ENCODE measurements at places on chromosomes 2 and 18. TPM values are rescaled to one million over a fixed set of nuclear protein-coding genes. Genes with fewer than 3 reads are reported as not detected.

DNA sequence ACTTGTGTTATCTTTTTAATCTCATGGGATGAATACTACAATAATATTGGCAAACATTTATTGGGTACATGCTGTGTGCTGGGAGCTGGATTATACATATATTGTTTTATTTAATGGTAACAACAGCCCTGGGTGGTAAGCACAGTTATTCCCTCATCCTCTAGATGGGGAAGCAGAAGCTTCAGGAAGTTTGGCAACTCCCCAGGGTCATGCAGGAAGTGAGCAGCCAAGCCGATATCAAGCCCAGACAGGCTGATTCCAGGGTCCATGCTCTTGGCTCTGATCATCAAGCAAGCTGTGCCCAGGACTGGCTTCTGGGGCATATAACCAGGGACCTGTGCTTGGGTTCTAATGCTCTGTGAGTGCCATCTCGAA, 155.8 kb downstream of the ZNF516 start:
- DNase-seq = no peak

DNA sequence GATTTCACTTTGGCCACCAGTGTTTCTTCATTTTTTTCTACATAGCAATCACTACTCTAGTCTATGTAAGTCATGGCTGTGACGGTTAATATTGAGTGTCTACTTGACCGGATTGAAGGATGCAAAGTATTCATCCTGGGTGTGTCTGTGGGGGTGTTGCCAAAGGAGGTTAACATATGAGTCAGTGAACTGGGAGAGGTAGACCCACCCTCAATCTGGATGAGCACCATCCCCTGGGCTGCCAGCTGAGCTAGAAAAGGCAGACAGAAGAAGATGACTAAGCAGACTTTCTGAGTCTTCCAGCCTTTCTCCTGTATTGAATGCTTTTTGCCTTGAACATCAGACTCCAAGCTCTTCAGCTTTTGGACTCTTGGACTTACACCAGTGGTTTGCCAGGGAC, 265.0 kb upstream of the SLC8A1 start:
- peak; percentile 55 for DNase-seq

DNA sequence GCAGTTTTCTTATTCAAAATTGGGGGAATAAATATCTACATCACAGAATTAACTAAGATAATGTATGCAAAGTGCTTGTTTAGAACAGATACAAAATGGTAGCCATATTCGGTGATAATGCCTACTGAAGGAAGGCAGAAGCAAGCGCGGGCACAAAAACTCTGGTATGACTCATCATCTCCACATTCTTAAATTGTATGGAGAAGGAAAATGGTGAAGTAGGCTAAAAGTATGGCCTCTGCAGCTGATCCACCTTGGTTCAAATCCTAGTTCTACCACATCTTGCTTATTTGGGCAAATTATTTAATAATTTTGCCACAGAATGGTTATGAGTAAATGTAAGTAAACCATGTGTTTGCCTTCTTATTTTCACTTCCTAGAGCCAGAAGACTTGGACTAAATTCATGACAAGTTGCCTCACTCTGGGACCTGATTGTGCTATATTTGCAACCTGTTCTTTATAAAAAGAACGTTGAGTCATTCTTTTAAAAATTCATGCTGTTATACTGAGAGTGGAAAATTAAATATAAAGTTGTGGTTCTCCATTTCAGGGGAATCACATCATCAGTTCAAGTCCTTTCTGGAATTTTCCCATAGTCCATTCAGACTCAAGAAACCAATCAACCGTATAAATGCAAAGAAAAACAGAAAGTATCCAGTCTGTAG, 9.0 kb upstream of the CDK15 start:
- DNase-seq = peak; percentile 81

Gene ATP6V1B1
- not detected for total RNA-seq

Gene DNAH6
- 1.1 TPM for total RNA-seq

DNA sequence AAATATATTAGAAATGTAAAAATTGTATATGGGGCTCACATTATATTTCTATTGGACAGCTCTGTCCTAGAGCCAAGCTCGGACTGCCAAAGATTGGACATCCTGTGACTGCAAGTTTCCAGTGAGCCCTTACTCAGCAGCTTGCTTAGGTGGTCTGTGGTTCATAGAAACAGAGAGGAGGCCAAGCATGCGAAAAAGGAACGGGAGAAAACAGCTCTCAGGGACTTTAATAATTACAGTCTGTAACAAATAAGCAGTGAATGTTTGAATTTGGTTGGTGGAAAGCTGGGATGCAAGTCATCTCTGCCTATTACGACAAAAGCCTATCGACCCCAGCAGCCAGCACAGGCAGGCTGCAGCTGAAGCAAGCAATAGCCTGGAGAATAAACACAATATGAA, 35.6 kb downstream of the WIPF1 start:
- DNase-seq = no peak

- DNase-seq = no peak
Observed at GRCh38 chr2:63378589-63378988, 209.7 kb downstream of the WDPCP start.

DNA sequence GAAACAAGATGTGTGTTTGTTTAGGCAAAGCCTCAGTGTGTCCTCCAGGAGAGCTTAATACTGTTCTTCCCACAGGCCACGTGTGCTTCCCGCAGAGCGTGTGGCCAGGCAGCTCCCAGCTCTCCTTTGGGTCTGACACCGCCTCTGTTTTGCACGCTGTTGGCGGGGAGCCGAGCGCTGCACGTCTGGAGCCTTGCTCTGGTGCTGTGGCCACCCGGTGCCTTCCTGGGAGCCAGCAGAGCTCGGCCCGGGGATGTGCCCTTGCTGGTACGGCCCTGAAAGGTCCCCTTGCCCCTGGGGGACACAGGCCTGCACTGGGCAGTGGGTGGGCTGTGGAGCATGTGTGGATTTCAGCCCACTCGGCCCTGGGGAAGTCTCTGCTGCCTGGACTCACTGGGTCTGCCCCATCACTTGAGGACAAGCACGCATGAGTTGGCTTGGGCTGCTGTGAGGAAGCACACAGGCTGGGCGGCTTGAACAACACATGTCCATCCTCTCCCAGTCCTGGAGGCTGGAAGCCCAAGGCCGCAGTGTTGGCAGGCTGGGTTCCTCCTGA, 160.7 kb upstream of the HDAC4 start:
- DNase-seq = no peak

DNA sequence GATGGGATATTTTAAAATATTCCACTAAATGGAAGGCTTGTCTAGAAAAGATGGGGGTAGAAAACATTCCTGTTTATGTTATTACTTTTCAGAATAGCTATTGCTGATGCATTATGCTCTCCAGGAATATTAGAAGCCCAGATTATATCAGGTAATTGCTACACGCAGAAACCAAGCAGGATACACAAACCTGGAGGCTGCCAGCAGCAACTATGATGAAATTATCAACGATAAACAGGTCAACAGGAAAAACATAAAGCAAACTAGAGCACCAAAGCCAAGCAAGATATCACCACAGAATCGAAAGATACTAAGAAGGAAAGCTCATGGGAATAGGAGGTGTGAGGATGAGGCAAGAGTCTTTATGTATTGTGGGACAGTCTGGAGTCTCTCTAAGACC, 113.2 kb upstream of the SPATS2L start:
- DNase-seq = no peak

DNA sequence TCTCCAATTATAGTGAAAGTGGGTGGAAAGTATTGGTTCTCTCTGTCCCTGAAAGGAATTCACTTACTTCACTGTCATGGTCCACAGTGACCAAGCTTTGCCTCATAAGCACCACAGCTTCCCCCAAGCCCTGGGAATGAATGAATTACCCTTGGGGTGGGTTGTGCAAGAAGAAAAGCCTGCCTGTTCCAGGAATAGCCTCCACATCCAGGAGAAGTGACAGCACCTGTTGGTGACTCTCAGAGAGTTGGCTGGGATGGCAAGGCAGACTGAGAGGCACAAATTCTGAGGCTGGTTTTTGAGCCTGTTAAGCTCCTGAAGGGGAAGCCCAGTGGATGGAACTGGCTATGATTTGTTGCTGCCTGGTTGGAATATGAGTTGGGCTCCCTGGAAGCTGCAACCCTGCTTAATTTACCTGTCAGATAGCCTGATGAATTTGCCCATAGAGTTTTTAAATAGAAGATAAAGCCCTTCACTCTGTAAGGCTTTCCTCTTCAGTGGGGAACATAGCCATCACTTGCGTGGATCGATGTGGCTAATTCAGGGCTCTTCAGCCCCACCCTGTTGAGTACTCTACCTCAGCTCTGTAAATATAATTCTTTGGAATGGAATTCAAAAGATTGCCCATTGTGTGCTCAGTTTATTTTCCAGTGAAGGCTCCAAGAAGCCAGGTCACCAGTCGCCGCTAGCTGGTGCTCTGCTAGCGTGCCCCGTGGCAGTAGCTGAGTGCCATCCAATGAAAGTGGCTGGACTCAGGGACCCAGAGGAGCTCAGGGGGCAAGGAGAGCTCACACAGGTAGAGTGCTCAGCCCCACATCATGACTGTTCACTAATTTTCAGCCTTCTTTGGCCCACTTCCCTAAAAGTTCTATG, 479.3 kb downstream of the IRS1 start:
- no peak for DNase-seq

DNA sequence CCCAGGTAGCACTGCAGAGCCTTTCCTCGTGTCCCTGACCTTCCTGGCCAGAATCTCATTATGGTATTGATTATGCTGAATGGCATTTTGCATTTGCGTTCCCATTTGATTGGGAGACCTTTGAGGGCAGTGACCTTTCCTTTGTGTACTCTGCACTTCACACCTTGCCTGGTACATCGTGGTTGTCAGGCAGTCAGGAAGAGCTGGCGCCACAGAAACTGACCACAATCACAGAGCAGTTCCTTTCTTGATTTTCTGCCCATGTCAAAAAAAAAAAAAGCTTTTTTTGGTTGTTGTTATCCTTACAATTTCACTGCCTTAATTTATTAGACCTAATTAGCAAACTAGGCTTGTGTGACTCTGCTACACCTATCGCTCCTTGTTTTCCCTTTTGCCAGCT, 8.9 kb upstream of the KLHL29 start:
- no peak for DNase-seq

DNA sequence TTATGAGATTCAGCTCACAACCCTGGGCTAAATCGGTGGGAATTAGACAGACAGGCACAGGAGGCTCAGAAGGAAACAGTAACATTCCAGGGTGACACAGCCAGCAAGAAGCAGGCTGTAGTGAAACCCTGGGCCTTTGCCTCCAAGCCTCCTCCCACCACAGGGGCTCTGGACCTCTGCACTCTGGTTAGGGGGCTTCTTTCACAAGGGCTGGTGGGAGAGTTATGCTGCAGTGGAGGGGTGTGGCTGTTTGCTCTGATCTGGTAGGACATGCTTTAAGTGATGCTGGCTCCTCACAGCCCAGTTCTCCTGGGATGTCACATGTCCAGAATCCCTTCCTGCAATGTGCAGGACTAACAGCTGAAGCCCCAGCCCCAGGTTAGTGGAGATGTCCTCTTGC, 109.9 kb downstream of the TGFA start:
- DNase-seq = no peak

- DNase-seq = no peak
Observed at GRCh38 chr2:80335411-80335810, 30.9 kb upstream of the LRRTM1 start.

Gene NEU2
- total RNA-seq = not detected

Gene MTA3
- 23.0 TPM for total RNA-seq

Gene CFAP65
- total RNA-seq = not detected

GRCh38 chr18:73987247-73987980, 160.2 kb downstream of the FBXO15 start:
- no peak for DNase-seq

- DNase-seq = no peak
Observed at GRCh38 chr2:16034975-16035746, 94.8 kb downstream of the MYCN start.

DNA sequence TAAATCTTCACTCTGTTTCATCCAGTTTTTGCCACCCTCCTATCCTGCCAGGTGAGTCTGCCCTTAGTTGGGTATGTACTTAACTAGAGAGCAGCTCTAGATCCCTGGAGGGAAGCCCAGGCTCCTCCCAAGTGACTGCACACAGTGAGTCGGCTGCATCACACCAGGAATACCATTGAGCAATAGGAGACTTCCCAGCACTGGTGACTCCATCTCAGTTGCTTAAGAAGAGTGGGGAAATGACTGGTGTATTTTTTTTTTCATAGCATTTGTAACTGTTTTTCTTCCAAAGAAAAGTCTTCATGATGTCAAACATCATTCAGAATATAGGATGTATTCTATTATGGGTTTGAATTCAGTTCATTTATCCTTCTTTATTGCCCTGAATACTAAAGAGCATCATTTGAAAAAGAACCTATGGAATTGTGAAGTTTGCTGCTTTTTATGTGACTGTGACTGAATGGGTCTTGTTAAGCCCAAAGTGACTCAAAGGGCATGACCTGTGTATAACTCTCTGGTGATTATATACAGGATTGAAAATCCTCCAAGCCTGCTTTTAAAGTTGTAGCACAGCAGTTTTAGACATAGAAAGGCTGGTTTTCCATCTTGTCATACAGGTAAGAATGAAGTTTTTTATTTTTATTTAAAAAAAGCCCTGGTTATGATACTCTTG, 84.3 kb downstream of the MAP3K20 start:
- DNase-seq = no peak

Gene OR6B2
- not detected for total RNA-seq

Gene CRYGB
- not detected for total RNA-seq

DNA sequence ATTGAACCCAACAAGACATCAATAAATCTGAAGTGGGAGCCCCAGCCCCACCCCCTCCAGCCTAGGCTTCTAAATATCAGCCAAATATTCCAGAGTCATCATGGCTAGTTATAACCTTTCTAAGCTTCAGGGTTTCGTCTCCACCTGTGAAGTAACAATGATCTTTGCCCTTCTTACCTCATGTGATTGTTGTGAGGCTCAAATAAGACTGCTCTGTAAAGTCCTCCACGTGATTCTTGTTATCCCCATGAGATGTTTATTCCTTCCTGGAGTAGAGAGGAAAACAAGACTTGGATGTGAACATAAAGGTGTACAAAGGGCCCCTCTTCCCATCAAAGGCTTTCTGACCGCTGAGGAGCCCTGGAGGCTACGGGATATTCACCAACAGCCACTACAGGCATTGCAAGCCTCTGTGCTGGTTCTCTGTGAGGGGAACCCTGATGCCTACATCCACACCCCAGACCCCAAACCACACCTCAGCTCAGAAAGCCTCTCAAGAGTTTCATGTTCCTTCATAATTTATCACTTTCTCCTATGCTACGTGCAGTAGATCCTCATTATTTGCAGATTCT, 20.1 kb upstream of the REEP1 start:
- no peak for DNase-seq

Gene MYCN
- 3.7 TPM for total RNA-seq

Gene CXCR1
- not detected for total RNA-seq

DNA sequence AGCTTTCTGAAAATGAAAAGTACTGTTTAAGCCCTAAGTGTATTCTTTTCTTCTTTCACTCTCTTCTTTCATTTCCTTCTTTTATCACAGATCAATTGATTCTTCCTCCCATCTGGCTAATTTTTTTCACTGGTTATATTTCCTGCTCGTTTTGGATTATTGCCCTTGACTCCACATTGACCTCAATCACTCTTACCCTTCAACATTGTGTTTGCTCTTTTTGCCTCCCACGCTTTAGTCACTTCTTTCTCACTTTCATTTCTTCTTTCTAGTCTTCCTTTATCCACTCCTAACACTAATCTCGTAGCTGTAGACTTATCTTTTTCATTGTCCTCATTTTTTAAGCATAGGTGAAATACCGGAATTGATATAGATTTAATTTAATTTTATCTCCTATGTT, 320.3 kb upstream of the VRK2 start:
- no peak for DNase-seq

Gene CSRNP3
- total RNA-seq = not detected

- DNase-seq = no peak
Observed at GRCh38 chr18:13308369-13308768, 89.8 kb downstream of the LDLRAD4 start.

Gene CRYBA2
- total RNA-seq = not detected

Gene IL36A
- not detected for total RNA-seq

GRCh38 chr2:4965556-4966320, 726.4 kb upstream of the SOX11 start:
- DNase-seq = no peak

Gene KIAA2012
- 0.03 TPM for total RNA-seq
